ENCODE measurements at places on chromosomes 5 and 9.

GRCh38 chr5:141637123-141637766, 448 bp downstream of the RELL2 start:
- no peak for DNase-seq

GRCh38 chr5:124297826-124298225, 448.6 kb downstream of the ZNF608 start:
- no peak for DNase-seq

GRCh38 chr5:59380350-59380951, 513.1 kb downstream of the PDE4D start:
- DNase-seq = no peak

DNA sequence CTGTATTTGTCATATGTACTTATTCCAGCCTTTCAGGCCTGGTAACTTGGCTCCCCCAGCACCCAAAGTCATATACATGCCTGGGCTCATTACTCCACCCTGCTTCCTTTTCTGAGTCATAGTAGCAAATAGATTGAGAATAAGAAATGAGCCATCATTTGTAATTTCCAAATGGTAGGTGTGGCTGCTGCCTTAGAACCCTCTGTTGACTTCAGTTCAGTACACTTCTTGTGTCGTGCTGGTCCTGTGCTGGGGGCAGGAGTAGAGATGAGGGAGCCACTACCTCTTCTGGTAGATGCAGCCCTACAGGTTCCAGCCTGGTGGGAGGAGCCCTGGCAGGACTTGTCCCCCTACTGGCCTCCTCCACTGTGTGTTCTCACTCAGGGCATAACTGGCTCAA, 11.1 kb downstream of the GM2A start:
- DNase-seq = no peak

DNA sequence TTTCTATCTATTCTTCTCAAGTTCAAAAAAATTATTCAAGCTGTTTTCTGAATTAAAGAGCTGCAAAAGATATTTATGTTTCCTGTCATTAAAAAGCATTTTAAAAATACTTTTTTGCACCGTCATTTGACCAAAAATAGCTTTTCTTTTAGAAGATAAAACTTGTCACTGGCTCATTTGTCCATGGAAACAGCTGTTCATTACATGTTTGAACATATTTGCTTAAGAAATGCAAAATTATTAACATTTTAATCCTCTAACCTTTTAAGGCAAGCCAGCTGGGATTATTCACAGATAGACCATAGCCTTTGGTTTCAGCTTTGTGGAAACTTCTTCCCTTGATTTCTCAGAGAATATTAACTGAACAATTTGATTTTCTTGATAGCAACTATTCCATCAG, 393.9 kb downstream of the TUSC1 start:
- DNase-seq = no peak

- no peak for DNase-seq
These were observed 672.9 kb upstream of the GRAMD2B start for GRCh38 chr5:125750147-125750860.
